ENCODE measurements at places on chromosomes 2 and 18.
A peak's percentile ranks its signal among the peaks of the same experiment; 100 is the strongest.

- DNase-seq: no peak
Observed at GRCh38 chr2:112472547-112473263, 9.3 kb upstream of the TTL start.

DNA sequence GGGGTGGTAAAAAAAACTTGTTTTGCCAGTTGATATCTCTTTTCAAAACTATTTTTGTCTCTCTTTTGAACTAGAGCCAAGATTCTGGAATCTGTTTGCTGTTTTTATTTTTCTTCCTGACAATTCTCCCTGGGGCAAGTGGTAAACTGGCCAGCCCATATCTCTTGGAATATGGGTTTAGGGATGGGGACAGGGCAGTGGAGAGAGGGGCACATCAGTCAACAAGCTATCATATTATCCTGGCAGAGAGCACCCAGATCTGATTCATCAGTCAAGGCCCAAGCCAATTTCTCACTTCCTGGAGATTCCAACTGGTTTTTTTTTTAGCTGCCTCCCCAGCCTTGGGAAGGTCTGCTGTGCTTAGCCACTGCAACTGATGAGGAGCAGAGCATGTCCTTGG lies 52.3 kb downstream of the ARHGAP28 start:
- no peak for DNase-seq

GRCh38 chr18:12278741-12279682 lies 24.9 kb downstream of the CIDEA start:
- DNase-seq: peak; percentile 73

GRCh38 chr2:120881981-120882788 lies 146.5 kb downstream of the GLI2 start:
- DNase-seq: no peak

GRCh38 chr2:101946372-101947039 lies 45.3 kb upstream of the IL1R2 start:
- no peak for DNase-seq

GRCh38 chr18:75208155-75208835 lies 644 bp downstream of the PTGR3 start:
- DNase-seq: peak; percentile 72

DNA sequence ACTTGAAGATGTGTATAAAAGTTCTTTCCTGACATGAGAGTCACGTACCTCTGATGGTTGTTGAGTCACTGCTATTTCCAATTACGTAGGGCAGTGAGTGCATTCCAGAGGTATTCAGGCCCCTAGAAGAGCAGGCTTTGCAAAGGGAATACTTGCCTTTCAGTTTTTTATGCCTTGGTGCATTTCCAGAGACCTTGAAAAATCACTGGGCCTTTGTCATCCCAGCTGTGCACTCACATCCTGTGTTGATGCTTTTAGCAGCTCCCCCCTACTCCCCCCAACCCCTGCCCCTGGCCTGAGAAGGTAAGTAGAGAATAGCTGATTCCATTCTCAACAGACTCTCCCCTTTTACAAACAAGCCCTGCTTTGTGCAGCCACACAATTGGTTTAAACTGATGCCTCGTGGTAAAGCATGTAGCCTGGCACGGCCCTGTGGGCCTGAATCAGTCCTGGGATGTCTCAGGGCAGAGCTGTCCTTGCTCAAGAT lies 174.2 kb downstream of the PRPF40A start:
- no peak for DNase-seq

GRCh38 chr2:169853041-169853668 lies 25.9 kb downstream of the UBR3 start:
- no peak for DNase-seq

DNA sequence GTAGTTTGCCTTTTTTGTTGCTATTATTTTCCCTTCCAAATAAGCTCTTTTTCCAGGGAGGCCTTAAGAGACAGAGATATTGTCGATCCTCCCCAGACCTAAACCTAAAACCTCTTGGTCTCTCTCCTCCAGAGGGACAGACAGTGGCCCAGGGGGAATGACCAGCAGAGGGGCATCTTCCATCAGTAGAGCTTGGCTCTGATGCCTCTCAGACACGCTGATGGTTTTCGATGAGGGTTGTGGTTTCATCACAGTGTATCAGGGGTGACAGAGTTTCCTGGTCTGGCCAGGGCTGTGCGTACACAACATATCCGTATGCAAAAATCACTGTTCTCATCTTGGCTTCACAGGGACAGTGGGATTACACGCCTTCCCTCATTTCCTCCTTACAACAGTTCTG lies 68.6 kb downstream of the GATA6 start:
- no peak for DNase-seq

DNA sequence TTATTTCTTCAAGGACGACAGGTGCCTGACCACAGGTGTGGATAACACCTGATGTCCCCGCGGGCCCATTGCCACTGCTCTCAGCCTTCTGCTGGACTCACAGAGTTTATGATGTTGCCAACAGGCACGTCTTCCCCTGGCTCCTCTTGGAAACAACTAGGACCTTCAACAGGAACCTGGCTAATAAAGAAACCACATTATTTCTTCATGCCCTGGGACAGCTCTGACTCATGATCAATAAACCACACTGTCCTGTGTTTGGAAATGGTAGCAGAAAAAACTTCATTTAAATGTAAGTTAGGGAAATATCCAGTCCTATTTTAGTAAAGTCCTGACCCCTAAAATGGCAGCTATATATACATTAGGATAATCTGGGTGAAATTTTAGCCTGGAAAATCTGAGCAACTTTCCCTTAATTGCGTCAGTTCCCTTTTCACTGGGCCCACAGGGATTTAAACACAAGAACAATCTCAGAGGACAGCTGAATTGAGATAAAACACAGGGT lies 158.9 kb downstream of the VAPA start:
- no peak for DNase-seq

DNA sequence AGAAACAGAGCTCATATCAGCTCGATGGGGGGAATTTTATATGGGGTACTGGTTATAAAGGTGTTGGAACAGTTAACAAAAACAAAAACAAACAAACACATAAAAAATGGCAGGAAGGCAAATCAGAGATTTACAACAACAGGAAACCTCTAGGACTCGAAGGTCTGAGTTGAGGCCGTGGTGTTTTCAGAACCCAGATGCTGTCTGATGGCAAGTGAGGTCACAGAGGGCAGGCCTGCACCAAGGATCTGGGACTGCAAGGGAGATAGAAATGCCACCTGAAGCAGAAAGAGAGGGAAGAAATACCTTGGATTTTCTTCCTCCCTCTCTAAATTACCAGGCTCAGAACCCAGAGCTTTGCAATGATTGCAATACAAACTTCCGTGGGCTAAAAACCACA lies 429.5 kb downstream of the ZNF521 start:
- no peak for DNase-seq

GRCh38 chr2:4507661-4508060 lies 804.3 kb downstream of the DCDC2C start:
- DNase-seq: no peak

DNA sequence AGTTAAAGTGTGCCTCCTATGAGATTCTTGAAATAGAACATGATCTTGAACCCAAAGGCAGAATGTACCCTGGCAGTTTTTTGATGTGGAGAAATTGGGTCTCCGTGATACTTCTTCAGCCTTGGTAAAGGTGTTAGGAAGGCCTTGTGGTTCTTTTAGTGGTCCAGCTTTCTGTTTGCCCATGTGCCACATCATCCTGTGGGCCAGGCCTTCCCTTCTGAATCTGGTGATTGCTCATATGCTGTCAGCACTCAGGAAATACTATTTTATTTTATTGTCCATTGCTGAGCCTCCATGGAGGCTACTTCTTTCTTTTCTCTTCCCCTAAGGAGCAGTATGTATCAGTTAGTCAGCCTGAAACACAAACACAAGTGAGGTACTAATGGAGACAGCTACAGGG lies 52.9 kb downstream of the CCDC141 start:
- DNase-seq: no peak

DNA sequence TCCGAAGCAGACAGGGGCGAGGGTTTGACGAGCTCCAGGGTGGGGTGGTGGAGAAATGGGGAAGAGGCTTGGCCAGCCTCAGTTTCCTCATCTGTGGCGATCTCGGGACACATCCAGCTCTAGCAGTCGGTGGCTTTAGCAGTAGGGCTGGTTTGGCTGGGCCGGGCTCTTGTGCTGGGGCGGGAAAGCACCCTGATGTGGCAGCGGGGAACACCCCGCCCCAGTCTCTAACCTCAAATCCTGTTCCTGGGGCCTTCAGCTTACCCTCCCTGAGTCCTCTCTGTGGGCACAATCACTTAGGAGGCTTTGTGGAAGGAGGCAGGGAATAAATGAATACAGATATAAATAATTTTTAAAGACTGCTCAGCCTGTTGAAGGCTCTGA lies 26.5 kb upstream of the MCFD2 start:
- DNase-seq: peak; percentile 79

GRCh38 chr18:23459530-23459921 lies 6.4 kb downstream of the RIOK3 start:
- DNase-seq: no peak

DNA sequence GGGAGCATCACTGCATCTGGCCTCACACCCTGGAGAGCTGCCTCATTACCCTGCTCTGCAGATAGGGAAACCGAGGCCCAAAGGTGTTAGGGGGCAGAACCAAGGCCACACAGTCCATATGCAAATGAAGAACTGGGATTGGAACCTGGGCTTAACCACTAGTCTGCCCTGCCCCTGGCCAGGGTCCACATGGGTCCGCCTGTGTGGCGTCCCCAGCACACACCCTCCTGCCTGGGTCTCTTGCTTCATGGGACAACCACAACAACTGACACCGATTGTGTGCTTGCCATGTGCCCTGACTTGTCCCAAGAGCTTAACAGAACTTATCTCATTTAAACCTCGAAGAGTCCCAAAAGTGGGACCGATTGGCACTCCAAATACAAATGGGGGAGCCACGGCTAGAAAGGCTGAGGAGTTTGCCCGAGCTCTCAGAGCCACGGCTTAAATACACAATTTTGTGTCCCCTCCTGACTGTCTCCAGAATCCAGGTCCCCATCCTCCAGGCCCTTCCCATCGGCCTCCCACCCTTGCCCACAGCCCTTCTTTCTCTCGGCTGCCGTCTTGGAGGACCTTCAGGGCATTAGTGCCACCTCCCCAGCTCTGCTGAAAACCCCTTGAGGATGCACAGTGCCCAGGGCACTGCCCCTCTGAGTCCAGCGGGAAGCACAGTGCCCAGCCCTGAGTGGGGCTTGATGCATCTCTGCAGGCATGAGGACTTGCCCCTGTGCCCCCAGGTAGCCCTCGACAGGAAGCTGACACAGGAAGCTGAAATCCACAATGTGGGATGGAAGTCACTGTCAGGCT lies 5.8 kb upstream of the DUSP2 start:
- DNase-seq: peak; percentile 44

DNA sequence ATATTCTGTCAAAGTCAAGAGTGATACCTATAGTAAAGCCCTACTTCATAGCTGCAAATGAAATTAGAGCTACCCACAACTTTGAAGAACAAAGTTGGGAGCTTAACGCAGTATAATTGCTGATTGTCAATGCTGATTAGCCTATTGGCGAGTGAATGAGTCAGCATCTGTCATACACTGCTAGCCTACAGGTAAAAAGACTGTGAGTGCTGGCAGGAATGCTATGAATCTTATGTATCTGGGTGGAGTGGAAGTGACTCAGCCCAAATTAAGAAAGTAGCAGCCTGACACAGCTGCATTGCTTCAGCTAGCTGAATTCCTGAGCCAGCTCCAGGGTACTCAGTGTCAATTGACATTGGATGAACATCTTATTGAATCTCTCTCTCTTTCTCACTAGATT lies 179.4 kb upstream of the DCC start:
- DNase-seq: no peak

DNA sequence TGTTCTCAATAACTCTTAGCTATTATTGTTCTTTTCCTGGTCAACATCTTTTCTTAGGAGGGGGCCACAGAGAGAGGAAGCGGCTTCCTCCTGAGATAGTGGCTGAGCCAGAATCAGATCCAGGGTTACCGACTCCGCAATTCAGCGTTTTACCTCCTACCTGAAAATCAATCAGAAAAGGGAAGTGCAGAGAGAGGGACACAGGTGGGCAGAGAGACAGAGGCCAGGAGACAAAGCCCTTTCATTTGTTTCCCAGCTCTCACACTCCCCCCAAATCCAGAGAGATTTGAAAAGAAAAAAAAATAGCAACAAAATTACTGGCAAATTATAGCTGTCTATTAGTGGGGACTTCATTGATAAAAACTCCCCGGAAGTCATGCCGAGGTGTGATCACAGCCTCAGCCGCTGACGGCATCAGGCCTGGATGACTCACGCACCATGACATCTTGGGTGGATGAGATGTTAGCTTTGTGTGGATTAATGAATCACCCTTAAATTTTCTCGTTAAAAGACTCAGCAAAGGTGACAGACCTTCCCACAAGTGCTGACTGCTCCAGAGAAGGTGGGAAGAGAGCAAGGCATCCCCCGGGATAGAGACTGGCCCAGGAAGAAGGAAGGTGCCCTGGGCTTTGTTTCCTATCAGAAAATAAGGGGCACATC lies 120.7 kb downstream of the LOXHD1 start:
- no peak for DNase-seq

DNA sequence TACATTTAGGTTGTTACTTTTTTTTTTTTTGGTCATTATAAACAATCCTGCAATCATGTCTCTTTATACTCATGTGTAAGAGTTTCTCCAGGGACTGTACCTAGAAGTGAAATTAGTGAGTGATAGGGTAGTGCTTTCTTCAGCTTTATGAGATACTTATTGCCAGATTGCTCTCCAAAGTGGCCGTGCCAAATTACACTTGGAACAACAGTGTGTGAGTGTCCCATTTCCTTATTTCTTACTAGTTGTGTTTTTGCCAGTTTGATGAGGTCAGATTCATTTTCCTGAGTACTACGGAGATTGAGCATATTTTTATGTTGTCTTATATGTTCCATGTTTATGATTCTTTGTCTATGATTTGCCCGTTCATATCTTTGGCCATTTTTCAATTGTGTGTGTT lies 39.2 kb downstream of the GALNT1 start:
- DNase-seq: no peak
